ENCODE measurements at places on chromosomes 2 and 18.

GRCh38 chr2:16330571-16330970 lies 335.1 kb downstream of the CYRIA start:
- no peak for DNase-seq

GRCh38 chr2:157995117-157995516 lies 106.6 kb upstream of the UPP2 start:
- DNase-seq: no peak

DNA sequence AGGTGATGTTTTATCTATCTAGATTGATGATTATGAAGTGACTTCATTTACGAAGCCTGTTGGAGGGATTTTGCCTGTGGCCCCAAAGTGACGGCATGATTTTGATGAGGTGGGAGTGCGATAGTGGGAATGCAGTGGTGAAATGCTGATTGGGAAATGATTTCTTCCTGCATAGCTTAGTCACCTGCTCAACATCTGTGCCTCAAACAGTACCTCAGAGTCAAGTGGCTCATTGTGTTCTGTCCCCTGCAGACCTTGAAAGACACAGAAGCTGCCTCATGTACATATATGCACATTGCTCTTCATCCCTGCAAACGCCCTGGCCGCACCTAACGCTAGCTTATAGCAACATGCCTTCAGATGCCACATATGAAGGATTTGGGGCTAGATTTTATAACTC lies 201.2 kb downstream of the TPGS2 start:
- no peak for DNase-seq

DNA sequence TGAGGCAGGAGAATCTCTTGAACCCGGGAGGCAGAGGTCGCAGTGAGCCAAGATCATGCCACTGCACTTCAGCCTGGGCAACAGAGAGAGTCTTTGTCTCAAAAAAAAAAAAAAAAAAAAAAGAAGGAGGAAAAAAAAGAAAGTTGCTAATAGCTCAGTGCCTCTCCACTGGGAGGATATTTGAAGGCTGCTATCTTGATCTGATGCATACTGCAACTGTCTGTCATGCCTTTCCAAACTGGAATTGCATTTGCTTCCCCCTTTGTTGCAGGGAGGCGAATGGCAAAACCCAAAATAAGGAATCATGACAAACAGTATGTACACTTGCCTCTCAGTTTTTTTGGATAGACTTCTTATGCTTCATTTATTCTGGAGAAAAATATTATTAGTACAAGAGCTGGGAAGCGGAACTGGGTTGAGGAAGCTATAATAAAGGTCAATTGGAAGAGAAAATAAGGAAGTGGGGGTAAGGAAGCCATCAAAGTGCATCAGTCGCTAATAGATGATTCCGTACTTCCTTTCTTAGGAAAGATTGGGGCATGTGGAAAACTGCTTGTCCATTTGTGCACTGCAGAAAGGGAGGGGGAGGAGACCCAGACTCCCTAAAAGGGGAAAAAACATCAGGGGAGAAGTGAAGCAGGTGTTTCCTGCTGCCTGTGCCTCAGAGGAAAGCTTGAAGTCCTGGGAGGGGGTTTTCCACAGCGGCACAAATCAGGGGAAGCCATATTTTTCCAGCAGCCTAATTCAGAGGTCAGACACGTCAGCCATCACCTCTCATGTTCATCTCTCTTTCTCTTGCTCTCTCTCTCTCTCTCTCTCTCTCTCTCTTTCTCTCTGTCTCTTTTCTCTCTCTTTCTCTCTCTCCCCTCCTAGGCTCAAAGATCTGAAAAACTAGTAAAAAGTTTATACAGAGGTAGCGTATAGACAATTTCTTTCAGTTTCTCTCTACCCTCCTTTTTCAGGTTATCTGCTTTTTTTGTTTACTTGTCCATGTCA lies 301.4 kb upstream of the TNP1 start:
- no peak for DNase-seq

DNA sequence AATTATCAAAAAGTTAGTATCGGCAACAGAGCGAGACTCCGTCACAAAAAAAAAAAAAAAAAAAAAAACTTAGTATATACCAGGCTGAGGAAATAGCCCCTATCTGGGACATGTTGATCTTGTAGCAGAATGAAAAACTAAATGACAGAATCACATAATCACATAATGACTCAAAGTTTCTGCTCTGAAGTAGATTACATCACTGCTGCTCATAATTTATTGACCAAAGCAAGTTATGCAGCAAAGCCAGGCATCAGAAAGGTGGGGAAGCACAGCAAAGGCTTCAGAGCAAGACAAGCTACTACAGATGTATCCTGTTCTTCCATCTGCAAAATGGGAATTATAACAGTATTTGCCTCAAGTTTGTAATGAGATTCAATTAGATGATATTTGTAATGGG lies 68.1 kb downstream of the BOD1L2 start:
- DNase-seq: no peak

DNA sequence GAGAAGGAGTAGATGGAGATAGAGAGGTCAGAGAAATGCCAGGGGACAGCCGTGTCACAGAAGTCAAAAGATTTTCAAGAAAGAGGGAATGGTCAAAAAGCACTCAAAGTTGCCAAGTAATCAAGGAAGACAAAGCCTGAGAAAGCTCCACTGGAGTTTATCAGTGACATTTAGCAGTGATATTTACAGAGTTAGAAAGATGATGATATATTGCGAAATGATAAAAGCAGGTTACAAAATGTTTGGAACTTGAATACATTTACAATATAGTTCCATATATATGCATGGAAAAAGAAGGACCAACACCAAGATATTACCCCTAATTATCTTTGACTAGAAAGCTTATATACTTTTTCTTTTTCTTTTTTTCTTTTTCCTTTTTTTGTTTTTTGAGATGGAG lies 20.4 kb downstream of the ZNF2 start:
- DNase-seq: no peak

DNA sequence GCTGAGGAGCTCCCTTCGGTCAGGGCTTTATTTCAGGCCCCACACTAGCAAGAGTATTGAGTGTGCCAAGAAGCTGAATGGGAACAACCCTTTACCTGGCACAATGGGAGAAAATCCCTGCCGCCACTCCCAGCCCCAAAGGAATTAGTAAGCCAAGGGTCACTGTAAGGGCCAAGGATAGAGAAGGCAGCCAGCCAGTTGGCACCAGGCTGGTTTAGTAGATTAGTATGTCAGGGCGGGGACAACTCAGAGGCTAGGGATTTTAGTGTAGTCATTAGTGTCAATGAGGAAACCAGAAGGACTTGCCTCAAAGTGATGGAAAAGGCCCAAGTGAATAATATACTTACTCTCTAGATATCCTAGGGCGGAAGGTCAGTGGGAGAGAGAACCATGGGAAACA lies 34.9 kb upstream of the CYP26B1 start:
- DNase-seq: no peak

DNA sequence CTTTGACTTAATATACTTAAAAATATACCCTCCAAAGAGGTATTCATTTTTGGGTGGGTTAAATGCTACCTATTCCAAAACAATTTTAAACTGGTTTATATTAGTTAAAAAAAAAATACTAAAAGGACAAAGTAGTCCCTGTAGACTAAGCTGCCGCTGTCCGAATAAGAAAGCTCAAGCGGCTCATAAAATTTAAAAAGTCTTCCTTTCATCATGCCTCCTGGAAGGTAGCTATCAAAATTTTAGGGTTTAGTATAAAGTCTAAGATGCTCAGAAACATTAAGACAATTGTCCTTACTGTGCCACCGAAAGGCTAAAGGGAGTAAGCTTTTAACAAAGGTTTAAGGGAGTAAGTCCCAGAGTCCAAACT lies 440 bp upstream of the UGGT1 start:
- no peak for DNase-seq

GRCh38 chr2:152335016-152335725 lies at the start of gene FMNL2:
TSS of gene FMNL2 (plus strand) at chr2:152335174.
- DNase-seq: no peak

DNA sequence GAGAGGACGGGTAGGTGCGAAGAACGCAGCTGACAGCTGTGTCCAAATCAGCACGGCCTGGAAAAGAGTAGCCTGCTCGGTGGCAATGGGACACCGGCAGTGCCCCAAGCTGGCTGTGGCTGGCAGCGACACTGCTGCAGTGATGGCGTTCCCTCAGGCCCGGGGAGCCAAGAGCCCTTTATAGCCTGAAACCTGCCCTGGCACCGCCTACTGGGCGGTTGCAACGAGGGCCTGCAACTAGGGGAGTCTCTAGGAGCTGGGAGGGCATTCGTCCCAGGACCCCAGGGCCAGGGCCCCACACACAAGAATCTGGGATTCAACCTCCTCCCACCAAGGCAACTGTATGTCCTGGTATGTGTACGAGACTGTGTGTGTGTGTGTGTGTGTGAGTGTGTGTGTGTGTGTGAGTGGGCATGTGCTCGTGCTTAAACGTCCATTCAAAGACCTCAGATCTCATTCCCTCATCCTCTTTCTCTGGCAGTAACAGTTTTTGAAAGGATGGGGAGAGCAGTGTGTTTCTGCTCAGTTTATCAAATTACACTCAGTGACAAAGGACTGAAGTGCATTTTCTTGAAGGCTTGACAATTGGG lies 6.8 kb upstream of the CYP26B1 start:
- no peak for DNase-seq

GRCh38 chr18:34951625-34952379 lies 89.4 kb upstream of the MAPRE2 start:
- no peak for DNase-seq

GRCh38 chr2:102147935-102148334 lies 5.4 kb downstream of the IL1R1 start:
- no peak for DNase-seq

GRCh38 chr2:160379399-160379798 lies 114.2 kb downstream of the RBMS1 start:
- no peak for DNase-seq

- no peak for DNase-seq
These were observed 10.1 kb downstream of the BZW1 start for GRCh38 chr2:200821686-200822245.

- DNase-seq: no peak
These were observed 288.3 kb downstream of the CYP26B1 start for GRCh38 chr2:71859211-71859847.

DNA sequence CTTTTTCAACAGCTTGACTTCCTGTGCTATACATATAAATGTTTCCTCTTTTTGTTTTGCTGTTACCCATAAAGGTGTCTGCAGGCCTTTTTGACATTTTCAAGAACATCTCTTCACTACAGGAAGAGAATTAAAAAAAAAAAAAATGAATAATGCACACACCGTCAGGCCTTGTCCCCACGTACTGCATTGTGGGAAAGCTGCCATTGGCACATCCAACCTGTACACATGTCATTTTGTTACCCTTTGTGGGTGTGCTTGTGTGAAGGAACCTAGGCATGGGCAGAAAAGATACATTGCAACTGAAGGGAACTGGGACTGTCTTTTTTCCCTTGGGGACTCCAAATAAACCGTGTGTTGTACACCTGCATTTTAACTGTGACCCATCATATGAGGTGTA lies 16.8 kb upstream of the TMEM37 start:
- no peak for DNase-seq

GRCh38 chr2:48449073-48449840 lies 80.7 kb upstream of the STON1 start:
- no peak for DNase-seq

DNA sequence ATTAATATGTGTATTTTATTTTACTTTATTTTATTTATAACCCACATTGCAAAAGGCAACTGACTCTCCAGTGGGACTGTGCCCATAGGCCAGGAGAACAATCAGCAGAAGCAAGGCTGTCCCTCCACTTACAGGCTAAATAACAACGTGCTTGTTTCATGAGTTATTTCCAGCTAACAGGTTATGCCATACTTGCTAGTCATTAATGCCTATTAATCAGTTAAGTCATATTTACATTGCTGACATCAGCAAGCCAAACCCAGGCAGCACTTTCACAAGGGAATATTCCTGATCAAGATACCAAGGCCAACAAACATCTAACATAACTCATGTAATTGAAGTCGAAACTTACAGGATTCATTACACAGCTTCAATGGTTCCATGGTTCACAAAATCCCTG lies 92.1 kb downstream of the EN1 start:
- no peak for DNase-seq

- no peak for DNase-seq
These were observed 79.2 kb upstream of the CDH2 start for GRCh38 chr18:28256166-28256565.

DNA sequence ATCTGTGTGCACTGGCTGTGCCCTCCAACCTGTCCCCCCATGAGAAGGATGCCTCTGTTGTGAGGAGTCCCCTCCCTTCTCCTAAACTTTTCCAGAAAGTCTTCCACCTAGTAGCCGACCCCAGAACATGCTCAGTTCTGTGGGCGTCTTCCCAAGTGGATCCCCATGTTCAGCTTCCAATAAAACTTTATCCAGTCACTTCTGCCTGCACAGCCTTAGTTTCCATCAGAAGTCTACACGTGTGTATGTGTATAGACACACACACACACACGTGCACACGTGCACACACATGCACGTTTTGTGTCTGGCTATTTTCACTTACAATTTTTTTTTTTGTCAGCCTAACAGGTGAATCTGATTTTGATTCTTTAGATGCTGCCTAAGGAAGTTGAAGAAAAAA lies 115.1 kb downstream of the RTP5 start:
- no peak for DNase-seq

DNA sequence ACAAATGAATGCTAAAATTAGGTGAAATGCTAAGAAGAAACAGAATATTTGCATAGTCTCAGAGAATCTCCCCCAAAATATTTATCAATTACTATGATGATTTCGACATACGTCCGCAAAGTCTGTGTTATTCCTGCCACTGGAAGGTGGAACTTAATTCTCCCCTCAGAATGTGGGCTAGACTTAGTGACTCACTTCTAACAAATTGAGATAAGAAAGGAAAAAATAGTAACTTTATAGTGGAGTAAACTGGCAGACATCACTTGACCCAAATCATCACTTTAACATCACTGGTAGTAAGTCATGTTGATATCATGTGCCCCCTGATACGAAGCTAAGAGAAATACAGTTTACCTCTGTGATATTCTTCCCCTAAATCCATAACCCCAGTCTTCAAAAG lies 23.5 kb downstream of the HADHB start:
- no peak for DNase-seq

GRCh38 chr18:28494151-28494550 lies 317.2 kb upstream of the CDH2 start:
- DNase-seq: no peak

DNA sequence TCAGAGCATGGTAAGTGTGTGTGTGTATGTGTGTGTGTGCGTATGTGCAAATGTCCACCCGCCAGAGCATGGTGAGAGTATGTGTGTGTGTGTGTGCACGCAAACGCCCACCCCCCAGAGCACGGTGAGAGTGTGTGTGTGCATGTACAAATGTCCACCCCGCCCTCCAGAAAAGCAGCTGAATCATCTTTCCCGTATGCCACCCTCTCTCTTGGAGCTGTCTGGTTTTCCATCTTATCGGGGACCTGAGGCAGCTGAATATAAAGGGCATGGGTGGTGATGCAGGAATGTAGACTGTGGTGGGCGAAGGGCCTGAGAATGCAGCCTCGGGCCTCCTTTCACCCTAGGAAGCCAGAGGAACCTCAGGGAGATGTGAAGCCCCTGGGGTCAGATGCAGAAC lies 66.9 kb downstream of the COPS7B start:
- no peak for DNase-seq

- DNase-seq: no peak
These were observed 12.6 kb upstream of the PROM2 start for GRCh38 chr2:95261602-95262001.

GRCh38 chr2:11720752-11721151 lies 25.7 kb upstream of the LPIN1 start:
- no peak for DNase-seq

GRCh38 chr2:79920512-79921076 lies 384.0 kb downstream of the LRRTM1 start:
- no peak for DNase-seq

- no peak for DNase-seq
These were observed 173.6 kb upstream of the SPOPL start for GRCh38 chr2:138327967-138328366.

All from stimulated activated CD8-positive, alpha-beta memory T cell treated with anti-CD3 and anti-CD28 coated beads, Interleukin-15, amount 100 ng/mL, for 4 hours (primary cell).